ENCODE measurements at places on chromosomes 1 and 21. TPM values are rescaled to one million over a fixed set of nuclear protein-coding genes. Genes with fewer than 3 reads are reported as not detected.

GRCh38 chr1:233114860-233115259 lies 164.4 kb downstream of the NTPCR start:
- no peak for DNase-seq

- peak; percentile 66 for DNase-seq
These were observed 122.2 kb downstream of the KCNN3 start for GRCh38 chr1:154747740-154748404.

- DNase-seq: peak; percentile 3
These were observed 66.9 kb upstream of the LRIF1 start for GRCh38 chr1:111030590-111030989.

DNA sequence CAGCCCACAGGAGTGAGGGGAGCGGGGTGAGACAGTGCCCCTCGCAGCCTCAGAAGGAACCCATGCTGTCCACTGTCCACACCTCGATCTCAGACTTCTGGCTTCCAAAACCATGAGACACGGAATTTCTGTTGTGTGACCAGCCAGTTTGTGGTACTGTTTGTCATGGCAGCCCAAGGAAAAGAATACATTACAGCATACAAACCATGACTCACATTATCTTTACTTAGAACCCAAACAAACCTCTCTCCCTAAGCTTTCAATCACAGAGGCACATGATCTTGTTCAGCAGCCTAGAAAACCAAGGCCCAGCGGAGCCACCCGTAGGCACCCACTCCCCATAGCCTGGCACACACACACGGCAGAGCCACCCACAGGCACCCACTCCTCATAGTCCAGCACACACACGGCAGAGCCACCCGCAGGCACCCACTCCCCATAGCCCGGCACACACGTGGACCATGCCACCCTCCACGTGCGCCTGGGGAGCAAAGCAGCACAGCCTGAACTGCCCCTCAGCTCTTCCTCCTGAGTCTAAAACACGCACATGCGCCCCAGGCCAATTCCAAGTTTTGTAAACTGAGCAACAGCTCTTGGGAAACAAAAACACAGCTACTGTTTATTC lies 458 bp upstream of the KRTAP10-4 start:
- no peak for DNase-seq

DNA sequence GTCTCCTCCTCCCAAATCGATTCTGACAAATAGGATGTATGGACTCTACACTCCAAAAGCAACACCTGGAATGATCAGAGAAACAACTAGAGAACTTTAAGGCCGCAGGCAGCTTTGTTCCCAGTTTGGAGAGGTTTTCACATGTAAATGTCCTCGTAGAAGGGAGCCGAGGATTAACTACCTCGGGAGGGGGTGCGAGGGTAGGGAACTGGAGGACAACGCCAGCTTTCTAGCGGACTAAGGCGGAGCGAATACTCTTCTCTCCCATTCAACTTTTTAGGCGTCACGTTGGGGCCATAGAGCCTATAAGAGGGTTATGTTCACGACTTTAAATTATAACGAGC lies 1.2 kb downstream of the SCAF4 start:
- peak; percentile 41 for DNase-seq

DNA sequence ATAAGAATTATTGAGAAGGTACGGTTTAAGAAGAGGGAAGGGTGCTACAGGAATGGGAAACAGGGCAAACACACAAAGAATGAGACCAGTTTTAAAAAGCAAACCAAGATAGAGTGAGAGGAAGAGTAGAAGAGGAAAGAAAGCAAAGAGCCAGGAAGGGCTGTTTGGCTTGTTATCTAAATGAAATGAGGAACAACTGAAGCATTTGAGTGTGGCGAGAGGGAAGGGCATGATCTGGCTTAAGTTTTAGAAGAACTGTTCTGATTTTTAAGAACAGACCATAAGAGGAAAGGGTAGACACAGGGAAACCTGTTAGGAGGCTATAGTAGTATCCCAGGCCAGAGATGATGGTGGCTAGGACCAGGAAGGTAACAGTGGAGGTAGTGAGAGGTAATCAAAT lies 73.8 kb downstream of the TUT4 start:
- no peak for DNase-seq

SEC16B gene
- 6.6 TPM for polyA plus RNA-seq

All from renal pelvis (tissue), 12 donors.